Activated CD4-positive, CD25-positive, alpha-beta regulatory T cell (primary cell): ENCODE measurements at places on chromosomes 1 and 21.

- DNase-seq = no peak
These were observed 36.1 kb downstream of the ESRRG start for GRCh38 chr1:216686860-216687766.

DNA sequence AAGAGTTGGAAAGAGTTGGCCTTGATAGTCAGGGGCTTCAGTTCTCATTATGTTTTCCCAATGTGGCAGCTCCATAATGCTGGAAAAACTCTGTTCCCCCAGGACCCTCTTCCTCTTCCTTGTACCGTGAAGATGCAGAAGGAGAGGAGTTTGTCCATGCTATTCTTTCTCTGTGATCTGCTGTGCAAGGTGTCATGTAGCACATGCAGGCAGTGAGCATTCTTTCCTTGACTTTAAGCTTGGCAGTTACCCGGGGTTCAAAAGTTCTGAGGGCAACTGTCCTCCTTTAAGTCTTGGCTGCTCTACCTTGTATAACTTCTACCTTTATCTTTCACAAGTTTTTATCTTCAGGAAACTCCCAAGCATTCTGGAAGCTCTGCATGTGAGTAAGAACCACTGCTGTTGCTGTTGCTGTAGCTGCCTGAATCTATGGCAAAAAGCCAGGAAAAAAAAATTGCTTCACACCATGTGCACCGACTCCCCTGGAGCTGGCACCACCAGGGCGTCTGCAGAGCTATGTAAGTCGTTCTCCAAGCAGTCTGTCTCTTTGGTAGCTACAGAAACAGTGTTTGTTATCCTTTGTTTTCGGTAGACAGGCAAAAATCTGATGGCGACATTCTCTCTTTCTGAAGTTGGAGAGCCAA lies 42.7 kb upstream of the SLC16A1 start:
- no peak for DNase-seq

- no peak for DNase-seq
These were observed 6.0 kb downstream of the CFAP74 start for GRCh38 chr1:1997576-1997975.

DNA sequence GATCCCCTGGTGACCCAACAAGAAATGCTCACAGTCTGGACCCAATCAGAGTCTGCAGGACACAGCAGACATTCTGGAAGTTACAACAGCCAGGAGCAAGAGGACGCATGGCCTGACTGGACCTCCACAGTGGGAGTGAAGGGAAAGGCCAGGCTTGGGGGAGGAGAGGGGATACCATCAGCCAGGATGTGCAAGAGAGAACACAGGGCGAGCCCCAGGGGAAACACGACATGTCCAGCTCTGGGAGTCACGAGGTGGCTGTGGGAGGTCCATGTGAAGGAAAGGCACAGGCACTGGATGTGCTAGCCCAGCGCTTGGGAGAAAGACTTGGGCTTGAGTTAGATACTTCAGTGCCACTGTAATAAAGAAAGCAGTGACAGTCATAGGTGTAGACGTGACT lies 87.3 kb downstream of the HSF2BP start:
- no peak for DNase-seq

DNA sequence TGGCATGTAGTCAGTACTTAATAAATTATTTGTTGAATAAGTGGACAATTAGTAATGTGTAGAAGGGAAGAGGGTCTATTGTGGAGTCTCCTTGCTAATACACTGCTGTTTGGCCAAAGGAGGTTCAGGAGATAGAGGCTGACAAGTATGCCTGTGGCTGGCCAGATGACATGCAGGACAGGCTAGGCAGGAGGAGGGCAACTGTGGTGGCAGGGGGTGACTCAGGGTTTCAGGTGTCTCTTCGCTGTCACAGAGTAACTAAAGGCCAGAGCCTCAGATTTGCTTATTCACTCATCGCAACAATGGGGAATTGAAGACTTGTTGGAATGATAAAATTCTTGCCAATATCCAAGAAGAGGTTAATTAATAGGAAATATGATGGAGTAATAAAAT lies 33.1 kb downstream of the THRAP3 start:
- no peak for DNase-seq
